ENCODE measurements at places on chromosomes 2 and 18. TPM values are rescaled to one million over a fixed set of nuclear protein-coding genes. Genes with fewer than 3 reads are reported as not detected.

Gene DNAH7
- 1.4 TPM for total RNA-seq

Gene IL1A
- not detected for total RNA-seq

Gene HAAO
- not detected for total RNA-seq

Gene MRPL33
- total RNA-seq, result 126 TPM

- no peak for DNase-seq
Measured at GRCh38 chr2:28334527-28334894, 58.1 kb upstream of the FOSL2 start.

DNA sequence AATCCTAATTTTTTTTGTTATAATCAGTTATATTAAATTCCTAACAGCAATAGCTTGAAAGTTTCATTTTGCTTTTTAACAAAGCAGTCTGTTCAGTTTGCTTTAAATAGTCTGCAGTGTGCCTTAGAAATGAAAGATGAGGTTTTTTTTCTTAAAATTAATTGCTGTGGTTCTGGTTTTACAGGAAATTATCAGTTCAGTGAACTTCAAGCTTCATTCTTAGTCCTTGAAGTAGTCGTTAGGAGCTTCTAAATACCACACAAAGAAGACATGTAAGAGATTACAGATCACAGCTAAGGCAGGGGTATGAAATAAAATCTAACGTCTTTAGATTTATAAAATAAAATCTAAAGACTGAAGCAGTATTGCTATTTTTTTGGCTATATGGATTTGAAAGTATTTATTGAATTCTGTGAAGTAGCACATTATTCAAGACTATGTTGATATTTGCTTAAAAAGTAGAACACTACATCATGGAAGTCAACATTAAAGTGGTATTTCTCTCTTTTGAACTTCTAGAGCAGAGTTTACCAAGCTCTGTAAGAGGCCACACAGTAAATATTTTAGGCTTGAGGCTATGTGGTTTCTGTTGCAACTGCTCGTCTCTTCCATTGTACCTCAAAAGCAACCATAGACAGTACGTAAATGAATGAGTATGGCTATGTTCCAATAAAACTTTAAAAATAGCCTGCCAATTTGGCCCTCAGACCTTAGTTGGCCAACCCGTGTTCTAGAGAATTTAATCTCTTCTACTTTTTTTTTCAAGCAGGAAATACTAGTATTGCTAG lies 81.5 kb upstream of the STON1 start:
- peak; percentile 78 for DNase-seq

DNA sequence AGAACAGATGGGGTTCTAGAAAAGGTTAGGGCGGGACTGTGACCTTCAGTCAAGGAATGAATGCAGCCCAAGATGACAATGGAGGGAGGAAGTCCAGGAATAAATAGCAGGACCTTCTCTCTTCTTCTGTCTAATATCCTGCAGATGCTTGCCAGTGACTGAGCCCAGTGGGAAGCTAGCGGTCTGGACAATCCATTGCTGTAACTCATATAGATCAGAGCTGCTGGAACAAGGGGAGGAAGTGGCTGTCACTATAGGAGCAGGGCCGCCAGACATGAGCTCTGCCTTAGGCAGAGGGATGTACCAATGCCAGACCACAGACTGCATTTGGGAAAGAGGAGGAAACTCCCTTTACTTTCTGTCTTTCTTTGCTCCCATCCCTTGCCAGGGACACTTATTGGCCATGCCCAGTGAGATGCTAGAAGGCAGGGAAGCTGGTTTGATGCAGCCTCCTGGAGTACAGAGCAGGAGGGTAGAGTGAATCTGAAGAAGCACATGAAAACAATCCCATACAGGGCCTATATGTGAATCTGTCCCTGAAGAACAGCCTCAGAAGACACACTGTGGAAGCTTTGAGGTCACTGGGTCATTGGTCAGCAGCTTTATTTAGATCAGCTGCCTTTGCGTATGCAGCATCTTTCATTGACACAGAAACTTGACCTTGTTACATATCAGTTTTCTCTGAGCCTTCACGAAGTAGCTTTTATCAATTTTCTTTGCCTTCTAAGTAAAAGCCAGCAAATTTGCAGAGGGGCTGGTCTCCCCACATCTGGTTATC lies 65.4 kb downstream of the CCDC85A start:
- DNase-seq, result no peak

DNA sequence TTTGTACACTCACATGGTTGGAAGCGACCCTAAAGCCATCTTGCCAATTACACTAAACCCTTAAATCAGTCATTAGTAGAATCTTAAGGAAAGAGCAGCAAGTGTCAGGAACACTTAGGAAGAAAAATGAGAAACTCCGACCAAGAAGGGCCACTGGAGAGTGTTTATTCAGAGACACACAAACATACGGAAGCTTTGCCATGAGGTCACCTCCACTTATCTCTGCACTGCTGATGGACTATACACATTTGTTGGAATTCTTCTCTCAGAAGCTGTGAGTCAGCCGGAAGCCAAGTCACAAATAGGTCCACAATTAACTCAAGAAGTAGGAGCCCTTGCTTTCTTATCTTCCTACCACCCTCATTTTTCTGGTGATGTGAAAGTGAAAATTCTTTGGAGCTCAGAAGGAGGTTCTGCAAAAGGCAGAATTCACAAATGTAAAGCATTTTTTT lies 21.6 kb downstream of the BMP10 start:
- DNase-seq, result no peak

GRCh38 chr2:148876595-148877402 lies 1.8 kb downstream of the KIF5C start:
- no peak for DNase-seq

- peak; percentile 30 for DNase-seq
Measured at GRCh38 chr18:8177330-8178016, 431.8 kb upstream of the RAB12 start.

- no peak for DNase-seq
Measured at GRCh38 chr18:44778788-44779187, 98.1 kb downstream of the SETBP1 start.

GRCh38 chr2:66362701-66363100 lies 72.2 kb upstream of the MEIS1 start:
- DNase-seq, result no peak

DNA sequence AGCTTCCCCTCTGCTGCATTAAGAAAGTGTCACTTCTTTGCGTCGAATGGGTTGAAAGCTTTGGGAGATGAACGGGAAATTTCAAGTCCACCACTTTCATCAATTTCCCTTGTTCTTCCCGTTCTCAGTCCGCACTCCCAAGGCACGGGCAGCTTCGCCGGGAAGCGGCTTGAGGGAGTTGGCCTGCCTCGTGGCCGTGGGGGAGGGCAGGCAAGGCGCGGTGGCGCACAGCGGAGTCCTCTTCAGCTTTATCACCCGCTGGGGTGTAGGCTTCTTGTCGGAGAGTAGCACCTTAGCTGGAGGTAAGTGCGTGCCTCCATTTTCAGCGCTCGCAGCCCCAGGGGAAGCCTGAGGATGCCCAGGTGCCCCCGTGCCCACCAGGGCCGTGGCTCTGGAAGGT lies 19.9 kb downstream of the KCTD18 start:
- DNase-seq, result no peak

DNA sequence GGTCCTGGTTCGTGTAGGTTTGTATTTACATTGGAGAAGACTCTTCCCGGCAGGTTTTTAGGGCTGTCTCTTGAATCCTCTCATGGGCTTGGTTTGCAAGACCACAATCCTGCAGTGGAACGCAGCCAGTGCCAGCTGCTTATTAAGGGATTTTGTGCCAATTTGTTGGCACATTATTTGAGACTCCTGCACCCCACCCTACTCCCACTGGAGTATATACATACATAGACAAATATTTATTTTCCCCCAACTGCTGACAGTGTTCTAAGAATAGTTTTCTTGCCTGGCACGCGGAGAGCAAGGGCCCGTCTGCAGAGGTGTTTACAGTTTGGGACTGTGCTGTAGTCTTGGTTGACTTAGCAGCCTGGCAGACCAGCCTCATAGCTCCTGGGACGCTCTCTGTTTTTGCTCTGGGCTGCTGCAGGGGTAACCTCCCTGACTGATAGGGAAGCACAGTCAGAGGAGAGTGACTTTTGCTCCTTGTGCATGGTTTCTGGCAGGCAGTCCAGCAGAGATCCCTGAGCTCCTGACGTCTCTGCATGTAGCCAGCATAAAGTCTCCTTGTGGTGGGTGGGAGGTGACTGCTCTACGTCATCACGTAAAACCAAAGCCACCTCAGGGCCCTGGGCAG lies 1.9 kb downstream of the LDLRAD4 start:
- no peak for DNase-seq
